ENCODE measurements at places on chromosomes 16 and 17. TPM values are rescaled to one million over a fixed set of nuclear protein-coding genes. Genes with fewer than 3 reads are reported as not detected.

DNA sequence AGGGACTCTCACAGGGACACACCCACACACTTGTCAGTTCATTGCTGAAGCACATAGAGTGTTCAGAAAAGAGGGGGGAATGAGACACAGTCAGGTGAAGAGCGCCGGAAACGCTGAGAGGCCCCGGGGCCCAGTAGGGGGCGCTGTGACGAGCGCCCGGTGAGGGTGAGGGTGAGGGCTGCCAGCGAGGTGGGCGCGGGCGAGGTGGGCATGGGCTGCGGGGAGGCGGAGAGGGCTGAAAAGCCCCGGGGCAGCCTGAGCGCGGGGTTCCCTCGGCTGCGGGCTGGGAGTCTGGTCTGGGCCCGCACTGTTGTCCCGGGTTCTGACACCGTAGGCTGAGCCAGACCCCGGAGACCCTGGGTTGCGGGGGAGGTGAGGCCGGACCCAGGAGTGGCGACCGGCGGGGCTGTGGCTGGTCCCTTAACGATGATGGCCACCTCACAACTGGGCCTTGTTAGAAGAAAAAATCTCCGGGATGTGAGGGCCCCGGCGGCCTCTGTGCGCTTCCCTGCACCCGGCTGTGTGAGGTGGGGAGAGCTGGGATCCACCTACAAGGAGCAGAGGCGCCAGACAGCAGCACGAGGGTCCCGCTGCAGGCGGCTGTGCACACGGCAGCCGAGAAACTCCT, 91.4 kb downstream of the C16orf78 start:
- DNase-seq, result peak; percentile 73

The CRHR1 gene
- polyA plus RNA-seq, result not detected

DNA sequence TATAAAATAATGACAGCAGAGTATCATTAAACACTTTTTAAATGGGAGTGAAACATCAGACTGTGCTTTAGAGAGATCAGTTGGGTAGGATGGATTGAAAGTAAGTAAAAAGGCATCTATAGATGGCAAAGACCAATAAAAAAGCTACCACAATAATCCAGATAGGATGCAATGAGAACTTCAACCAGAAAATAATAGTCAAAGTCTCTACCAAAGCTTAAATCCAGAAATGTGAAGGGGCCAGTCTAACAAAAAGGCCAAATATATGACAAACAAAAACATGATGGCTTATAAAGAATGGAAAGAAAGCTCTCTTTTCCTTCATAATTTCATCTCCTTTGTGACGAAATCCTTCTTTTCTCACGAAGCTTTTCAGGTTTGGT, 12.3 kb downstream of the KANSL1 start:
- DNase-seq, result no peak

The HOXB5 gene
- polyA plus RNA-seq, result 1.5 TPM

The CA10 gene
- polyA plus RNA-seq, result not detected

DNA sequence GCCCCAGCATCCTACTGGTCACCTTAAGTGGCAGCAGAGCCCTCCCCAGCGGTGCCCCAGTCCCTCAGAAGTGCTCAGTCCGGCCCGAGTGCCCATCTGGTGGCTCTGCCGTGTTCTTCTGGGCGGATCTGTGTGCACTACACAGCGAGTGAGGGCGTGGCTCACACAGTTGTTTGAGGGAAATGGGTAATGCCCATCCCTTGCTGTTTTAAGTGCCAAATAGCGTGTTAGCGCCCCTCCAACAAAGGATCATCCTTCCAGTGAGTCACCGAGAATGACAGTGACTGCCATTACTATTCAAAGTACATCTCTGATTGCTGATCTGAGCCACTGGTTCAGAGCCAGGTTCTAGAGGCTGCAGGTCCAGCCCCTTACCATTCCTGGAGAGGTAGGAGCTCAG, 152.0 kb downstream of the LGALS9B start:
- no peak for DNase-seq

The NUP93 gene
- 41.1 TPM for polyA plus RNA-seq

The SLC25A10 gene
- 7.7 TPM for polyA plus RNA-seq

GRCh38 chr17:28078341-28079229, 36.1 kb downstream of the NLK start:
- DNase-seq, result no peak

The MEIOB gene
- not detected for polyA plus RNA-seq

The COX10 gene
- polyA plus RNA-seq, result 3.0 TPM

The CRLF3 gene
- polyA plus RNA-seq, result 21.0 TPM

- DNase-seq, result no peak
Measured at GRCh38 chr16:56994311-56994710, 5.0 kb downstream of the NLRC5 start.

The EFNB3 gene
- polyA plus RNA-seq, result 0.11 TPM

GRCh38 chr17:17500999-17501605, 4.9 kb upstream of the RASD1 start:
- peak; percentile 54 for DNase-seq

- DNase-seq, result no peak
Measured at GRCh38 chr16:50651835-50652438, 29.2 kb downstream of the SNX20 start.

The KRT40 gene
- not detected for polyA plus RNA-seq

GRCh38 chr16:1093284-1094123, 2.5 kb downstream of the C1QTNF8 start:
- no peak for DNase-seq

DNA sequence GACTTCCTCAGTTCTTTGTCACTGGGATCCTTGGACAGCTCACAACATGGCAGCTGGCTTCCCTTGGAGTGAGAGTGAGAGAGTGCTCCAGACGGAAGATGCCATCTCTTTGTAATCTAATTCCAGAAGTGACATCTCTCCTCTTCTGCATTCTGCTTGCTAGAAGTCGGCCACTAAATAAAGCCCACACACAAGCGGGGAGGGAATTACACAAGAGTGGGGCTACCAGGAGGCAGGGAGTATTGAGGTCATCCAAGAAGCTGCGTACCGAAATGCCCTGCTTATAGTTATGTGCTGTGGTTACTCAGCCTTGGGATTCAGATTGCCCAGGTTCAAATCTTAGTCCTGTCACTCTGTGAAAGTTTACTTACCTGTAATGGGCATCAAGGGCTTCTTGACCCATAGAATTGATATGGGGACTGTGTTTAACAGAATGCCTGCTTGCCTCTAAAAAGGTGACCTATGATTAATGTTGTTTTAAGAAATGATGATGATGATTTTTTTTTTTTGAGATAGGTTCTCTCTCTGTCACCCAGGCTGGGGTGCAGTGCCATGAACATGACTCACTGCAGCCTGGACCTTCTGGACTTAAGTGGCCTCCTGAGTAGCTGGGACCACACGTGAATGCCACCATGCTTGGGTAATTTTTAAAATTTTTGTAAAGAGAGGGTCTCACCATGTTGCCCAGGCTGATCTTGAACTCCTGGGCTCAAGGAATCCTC, 120.9 kb upstream of the HS3ST2 start:
- DNase-seq, result no peak

The MYO1C gene
- polyA plus RNA-seq, result 21.6 TPM

- DNase-seq, result no peak
Measured at GRCh38 chr16:88773812-88774291, 11.2 kb downstream of the PIEZO1 start.

The SCNN1B gene
- polyA plus RNA-seq, result 1.00 TPM

DNA sequence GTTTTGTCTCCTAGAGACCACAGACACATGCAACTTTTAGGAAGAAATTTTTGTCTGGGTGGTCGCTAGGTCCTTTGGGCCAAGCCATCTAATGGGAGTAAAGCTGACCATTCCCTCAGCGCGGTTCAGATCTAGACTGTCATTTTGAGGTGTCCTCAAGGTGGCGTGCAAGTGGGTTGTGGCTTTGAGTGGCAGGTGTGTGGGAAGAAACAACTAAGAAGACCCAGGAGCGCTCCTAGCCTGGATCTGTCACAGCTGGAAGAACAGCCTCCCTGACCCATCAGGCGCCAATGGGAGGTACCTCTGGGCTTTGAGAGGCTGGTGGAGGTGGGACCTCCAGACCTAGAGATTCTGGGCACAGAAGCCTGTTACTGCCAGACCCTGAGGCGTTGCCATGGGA, 645.1 kb downstream of the KCNJ18 start:
- no peak for DNase-seq

GRCh38 chr17:57562184-57562698, 182.9 kb downstream of the CCDC182 start:
- DNase-seq, result no peak

The ADAP2 gene
- polyA plus RNA-seq, result 17.7 TPM

- no peak for DNase-seq
Measured at GRCh38 chr17:5770441-5771270, 186.3 kb upstream of the NLRP1 start.

DNA sequence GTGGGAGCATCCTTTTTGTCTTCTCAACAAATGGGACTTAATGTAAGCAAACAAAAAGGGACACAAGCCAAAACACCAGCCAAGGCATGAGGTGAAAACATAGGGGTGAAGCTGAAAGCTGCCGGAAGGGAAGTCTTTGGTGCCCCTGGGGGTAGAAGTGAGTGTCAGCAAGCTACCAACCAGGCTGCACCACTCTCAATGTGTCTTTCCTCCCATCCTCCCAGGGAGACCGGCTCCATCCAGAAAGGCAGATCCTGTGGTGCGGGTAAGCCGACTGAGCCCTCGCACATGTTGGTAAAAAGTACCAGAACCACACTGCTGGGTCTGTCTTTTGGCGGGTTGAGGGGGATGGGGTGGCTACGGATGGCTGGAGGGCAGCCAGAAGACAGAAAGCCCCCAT, 52.0 kb upstream of the SREBF1 start:
- no peak for DNase-seq

The HSPB9 gene
- polyA plus RNA-seq, result 0.16 TPM

The RILP gene
- 17.4 TPM for polyA plus RNA-seq

- DNase-seq, result no peak
Measured at GRCh38 chr17:8514801-8515200, 79.1 kb downstream of the NDEL1 start.

DNA sequence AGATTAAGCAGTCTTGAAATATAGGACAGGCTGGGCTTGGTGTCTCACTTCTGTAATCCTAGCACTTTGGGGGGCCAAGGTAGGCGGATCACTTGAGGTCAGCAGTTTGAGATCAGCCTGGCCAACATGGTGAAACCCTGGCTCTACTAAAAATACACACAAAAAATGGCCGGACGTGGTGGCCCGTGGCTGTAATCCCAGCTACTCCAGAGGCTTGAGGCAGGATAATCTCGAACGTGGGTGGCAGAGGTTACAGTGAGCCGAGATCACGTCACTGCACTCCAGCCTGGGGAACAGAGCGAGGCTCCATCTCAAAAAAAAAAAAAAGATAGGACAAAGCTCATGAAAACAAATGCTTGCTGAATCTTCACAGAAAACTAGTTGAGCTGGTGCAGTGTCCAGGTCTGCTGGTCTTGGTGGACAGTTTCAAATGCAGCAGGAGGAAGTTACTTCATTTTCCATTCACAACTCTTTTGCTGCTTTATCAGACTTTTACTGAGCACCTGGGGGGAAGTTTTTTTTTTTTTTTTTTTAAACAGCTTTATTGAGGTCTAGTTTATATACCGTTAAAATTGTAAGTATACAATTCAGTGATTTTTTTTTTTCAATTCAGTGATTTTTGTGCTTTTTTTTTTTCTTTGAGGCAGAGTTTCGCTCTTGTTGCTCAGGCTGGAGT, 45.2 kb downstream of the SNX29 start:
- no peak for DNase-seq

- DNase-seq, result no peak
Measured at GRCh38 chr17:76631821-76632565, 11.6 kb downstream of the ST6GALNAC1 start.

The PYDC1 gene
- 0.72 TPM for polyA plus RNA-seq

- no peak for DNase-seq
Measured at GRCh38 chr17:69501591-69502468, 87.3 kb downstream of the MAP2K6 start.

GRCh38 chr17:27283751-27284150, 10.2 kb upstream of the WSB1 start:
- no peak for DNase-seq

DNA sequence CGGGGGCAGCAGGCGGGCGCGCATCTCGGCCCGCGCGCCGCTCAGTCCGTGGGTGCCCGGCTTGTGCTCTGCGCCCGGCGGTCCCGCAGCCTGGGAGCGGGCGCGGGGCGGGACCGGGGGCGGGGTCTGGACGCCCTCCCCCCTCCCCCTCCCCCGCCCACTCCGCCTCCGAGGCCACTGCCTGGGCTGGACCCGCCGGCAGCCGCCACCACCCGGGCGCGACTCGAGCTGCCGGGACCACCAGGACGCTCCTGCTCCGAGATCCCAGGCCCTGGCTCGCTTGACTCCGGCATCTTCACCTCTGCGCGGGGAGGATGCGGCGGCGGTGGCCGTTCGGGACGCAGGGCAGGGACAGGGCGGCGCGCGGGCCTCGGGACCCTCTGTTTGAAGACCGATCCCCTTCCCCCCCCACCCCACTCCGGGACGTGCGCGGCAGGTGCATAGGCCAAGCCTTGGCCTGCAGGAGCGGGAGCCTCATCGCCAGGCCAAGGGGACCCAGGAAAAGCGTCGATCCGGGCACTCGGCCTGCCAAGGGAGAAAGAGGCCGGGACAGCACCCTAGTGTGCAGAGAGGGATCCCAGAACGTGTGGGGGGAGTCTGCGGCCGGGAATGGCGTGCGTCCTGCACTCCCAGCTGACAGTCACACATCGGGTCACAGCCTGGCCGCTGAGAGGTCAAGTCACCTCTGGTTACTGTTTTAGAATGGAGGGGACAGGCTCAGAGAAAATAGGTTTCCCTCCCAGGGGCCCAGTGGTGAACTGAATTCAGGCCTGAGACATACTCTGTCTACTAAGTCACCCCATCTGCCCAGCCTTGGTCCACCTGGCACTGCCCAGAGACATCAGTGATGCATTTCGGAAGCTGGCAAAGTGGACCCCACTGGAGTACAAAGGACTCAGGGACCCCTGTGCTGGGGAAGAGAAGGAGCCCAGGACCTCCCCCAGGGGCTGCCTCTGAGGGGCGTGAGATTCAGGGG, at the start of gene HS3ST6:
TSS of gene HS3ST6 (minus strand) at position 65 of the 976 bp plus-strand sequence. CDS start 92 bp downstream, outside the sequence.
- no peak for DNase-seq

DNA sequence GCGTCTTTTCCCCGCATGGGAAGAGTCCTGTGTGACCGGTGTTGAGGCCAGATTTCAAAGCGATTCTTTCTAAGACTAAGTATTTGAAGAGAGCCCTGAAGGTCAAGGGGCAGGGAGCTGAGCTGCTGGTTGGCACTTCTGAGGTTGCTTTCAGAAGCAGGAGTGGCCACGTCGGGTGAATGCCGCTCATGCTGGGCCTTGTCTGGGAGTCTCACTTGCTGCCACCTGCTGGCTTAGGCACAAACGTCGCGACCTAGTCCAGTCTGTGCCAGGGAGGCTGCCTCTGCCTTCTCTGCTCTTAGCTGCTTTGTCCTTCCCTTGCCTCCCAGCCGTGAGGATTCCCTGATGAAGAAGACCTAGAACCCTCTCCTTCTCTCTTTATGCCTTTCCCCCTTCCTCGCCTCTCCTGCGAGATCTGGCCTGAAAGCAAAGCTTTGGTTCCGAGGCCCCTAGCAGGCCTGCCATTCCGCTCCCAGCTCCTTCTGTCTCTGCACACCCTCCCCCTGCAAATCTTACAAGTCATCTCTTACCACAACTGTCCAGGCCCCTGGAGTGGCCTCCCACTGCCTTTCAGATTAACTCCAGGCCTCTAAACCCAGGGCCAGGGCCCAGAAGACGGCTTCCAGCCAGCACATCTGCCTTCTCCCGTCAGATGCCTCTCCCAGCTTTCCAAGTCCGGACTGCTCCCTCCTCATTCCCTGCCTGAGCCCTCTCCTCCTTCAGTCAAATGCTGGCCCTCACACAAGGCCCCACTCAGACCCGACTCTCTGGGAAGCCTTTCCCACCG, 11.4 kb downstream of the CTNS start:
- DNase-seq, result no peak

GRCh38 chr17:7132511-7133094, 18.0 kb upstream of the ASGR2 start:
- DNase-seq, result peak; percentile 66

GRCh38 chr16:8798174-8798527, 512 bp downstream of the PMM2 start:
- DNase-seq, result no peak

- DNase-seq, result no peak
Measured at GRCh38 chr16:19344224-19344801, 58.8 kb downstream of the CLEC19A start.

- no peak for DNase-seq
Measured at GRCh38 chr17:83013779-83014117, 65.7 kb upstream of the METRNL start.
